ENCODE measurements at places on chromosomes 1 and 21. TPM values are rescaled to one million over a fixed set of nuclear protein-coding genes. Genes with fewer than 3 reads are reported as not detected.

The AMY1C gene
- total RNA-seq, result not detected

The OLIG2 gene
- not detected for total RNA-seq

The ZNF683 gene
- total RNA-seq, result not detected

The CHRNB2 gene
- total RNA-seq, result 0.95 TPM

The HAPLN2 gene
- total RNA-seq, result not detected

The FCER1G gene
- 61.4 TPM for total RNA-seq

The SLC16A1 gene
- 80.5 TPM for total RNA-seq

The SLC5A3 gene
- total RNA-seq, result 23.9 TPM

The PODN gene
- 67.6 TPM for total RNA-seq

The PRRX1 gene
- total RNA-seq, result 4.3 TPM

The FCGR1A gene
- 3.5 TPM for total RNA-seq

The RHEX gene
- total RNA-seq, result 3.6 TPM

The DHRS3 gene
- 47.1 TPM for total RNA-seq

The BARHL2 gene
- total RNA-seq, result not detected

The NBPF6 gene
- total RNA-seq, result not detected

The SYT14 gene
- total RNA-seq, result 0.27 TPM

The AVPR1B gene
- not detected for total RNA-seq

The CASZ1 gene
- total RNA-seq, result 38.2 TPM

The PCSK9 gene
- not detected for total RNA-seq

The INSRR gene
- not detected for total RNA-seq

The PDE4B gene
- total RNA-seq, result 10.7 TPM

The LRP8 gene
- total RNA-seq, result 1.1 TPM

The RCSD1 gene
- total RNA-seq, result 9.7 TPM

The SYTL1 gene
- total RNA-seq, result 0.55 TPM

The MPZL1 gene
- 52.4 TPM for total RNA-seq

The ADAM30 gene
- total RNA-seq, result not detected

The LAMC2 gene
- total RNA-seq, result 5.0 TPM

The TBX19 gene
- total RNA-seq, result 3.2 TPM

The ETV3 gene
- total RNA-seq, result 17.1 TPM

The PIK3R3 gene
- 11.4 TPM for total RNA-seq

The DAB1 gene
- 0.68 TPM for total RNA-seq

The ASCL5 gene
- total RNA-seq, result not detected

The DENND2C gene
- total RNA-seq, result 3.9 TPM

The E2F2 gene
- total RNA-seq, result not detected

The AIM2 gene
- total RNA-seq, result not detected

The FTCD gene
- total RNA-seq, result 1.4 TPM

The REN gene
- not detected for total RNA-seq

The RRAGC gene
- total RNA-seq, result 24.9 TPM

Data from sigmoid colon (tissue), 7 donors.